ENCODE measurements at places on chromosomes 7 and 10. TPM values are rescaled to one million over a fixed set of nuclear protein-coding genes. Genes with fewer than 3 reads are reported as not detected.
A peak's percentile ranks its signal among the peaks of the same experiment; 100 is the strongest.

DNA sequence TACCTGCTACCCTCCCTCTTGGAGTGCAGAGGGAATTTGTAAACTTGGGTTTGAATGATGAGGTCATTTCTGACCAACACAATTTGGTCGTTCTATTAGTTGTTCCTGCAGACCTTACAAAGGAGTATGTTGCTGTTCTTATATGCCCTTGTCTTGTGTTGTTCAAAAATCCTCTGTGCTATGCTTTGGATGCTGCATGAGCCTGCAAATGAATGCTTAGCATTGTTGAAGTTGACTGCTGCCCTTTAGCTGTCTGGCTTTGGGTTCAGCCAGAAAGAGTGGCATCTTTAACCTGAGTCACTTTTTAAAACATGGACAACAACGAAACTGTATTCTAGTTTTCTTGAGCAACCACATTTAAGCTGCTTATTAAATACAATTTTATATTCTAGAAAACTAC lies 80.3 kb downstream of the SND1 start:
- DNase-seq, result no peak

Gene SVOPL
- not detected for total RNA-seq

GRCh38 chr10:104103956-104104355 lies 18.0 kb upstream of the SFR1 start:
- no peak for DNase-seq

- DNase-seq, result no peak
These were observed 19.8 kb upstream of the BMPER start for GRCh38 chr7:33885290-33886148.

GRCh38 chr10:107415446-107415845 lies 250.9 kb upstream of the SORCS1 start:
- DNase-seq, result no peak

GRCh38 chr7:38308140-38308539 lies 34.7 kb upstream of the TARP start:
- DNase-seq, result no peak

DNA sequence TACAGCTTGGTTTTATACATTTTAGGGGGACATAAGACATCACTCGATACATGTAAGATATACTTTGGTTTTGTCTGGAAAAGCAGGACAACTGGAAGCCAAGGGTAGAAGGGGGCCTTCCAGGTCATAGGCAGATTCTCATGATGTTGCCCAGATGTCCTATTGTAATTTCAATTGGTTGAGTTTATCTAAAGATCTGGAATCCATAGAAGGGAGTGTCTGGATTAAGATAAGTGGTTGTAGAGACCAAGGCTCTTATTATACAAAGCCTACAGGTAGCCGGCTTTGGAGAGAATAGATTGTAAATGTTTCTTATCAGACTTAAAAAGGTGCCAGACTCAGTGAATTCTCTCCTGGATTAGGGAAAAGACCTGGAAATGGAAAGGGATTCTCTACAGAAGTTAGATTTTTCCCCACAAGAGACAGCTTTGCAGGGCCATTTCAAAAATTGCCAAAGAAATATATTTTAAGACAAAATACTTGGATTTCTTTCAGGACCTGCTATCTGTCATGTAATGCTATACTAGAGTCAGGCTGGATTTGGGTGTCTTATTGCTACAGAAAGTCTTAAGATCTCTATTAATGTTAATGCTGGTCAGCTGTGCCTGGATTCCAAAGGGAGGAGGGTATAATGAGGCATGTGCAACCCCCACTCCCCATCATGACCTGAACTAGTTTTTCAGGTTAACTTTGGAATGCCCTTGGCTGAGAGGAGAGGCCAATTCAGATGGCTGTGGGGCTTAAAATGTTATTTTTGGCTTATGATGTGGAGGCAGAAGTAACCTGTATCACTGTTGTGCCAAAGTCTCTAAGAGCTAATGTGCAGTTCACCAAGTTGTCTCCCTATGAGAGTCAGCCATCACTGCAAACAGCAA lies 511.1 kb upstream of the C7orf33 start:
- DNase-seq, result no peak

Gene FAM241B
- total RNA-seq, result 0.39 TPM

DNA sequence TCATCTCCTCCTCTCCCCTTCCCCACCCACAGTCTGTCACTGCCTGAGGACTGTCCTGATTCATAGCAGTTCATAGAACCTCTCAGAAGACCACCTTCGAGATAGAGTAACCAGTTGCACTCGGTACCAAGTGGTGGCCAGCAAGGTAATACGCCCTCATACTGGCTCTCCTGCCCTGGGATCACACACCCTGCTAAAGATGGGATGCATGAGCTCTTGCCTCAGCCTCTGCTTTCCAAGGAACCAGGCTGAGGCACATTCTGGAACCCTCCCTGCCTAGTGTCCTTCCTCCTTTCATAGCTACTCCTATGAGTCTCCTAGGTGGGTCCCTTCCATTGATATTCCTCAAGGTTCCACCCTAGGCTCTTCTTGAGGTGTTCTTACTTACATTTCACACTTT lies 15.5 kb downstream of the CFAP43 start:
- no peak for DNase-seq

Gene LLCFC1
- total RNA-seq, result not detected

GRCh38 chr10:13099666-13100348 lies at the start of gene OPTN:
TSS of gene OPTN (plus strand) at chr10:13100163. CDS start at chr10:13109123, 8,960 bp downstream.
- DNase-seq, result peak; percentile 87

- DNase-seq, result no peak
These were observed 6.0 kb downstream of the GAD2 start for GRCh38 chr10:26222563-26222962.

- DNase-seq, result no peak
These were observed 40.6 kb upstream of the AGBL3 start for GRCh38 chr7:134945691-134946090.

Gene SSC4D
- 0.63 TPM for total RNA-seq

DNA sequence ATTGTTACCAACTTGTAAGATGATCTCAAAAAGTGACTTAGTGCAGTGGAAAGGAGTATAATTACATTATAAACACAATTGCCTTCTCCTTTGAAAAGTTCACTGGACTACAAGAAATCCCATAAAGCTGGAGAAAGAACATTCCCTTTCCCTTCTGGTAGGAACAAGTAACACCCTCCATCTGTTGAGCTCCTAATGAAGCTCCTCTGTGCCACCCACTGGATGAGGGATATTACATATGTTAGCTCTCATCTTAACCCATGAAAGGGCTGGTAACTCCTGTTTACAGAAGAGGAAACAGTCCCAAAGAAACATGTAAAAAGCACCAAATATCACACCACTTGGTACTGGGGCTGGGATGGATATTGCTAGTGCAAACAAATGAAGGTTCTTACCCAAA lies 8.1 kb downstream of the PGAM1 start:
- no peak for DNase-seq

DNA sequence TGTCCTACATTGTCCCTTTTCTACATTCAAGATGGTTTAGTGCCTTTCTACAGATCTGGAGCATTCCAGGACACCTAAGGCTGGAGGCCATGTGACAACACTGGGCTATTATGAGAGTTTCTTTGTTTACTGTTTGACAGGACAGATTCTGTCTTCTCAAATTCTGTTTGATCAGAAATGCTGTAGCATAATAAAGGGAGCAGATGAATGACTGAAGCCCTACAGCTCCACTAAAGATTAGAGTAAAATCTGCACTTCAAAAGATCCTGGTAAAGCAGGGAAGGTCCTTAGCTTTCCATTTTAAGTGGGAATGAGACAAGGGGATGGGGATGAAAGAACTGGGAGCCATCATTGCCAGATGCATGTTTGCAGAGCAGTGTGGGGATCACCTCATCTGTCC lies 38.4 kb downstream of the TMEM229A start:
- no peak for DNase-seq

Gene LRRN3
- 0.13 TPM for total RNA-seq

DNA sequence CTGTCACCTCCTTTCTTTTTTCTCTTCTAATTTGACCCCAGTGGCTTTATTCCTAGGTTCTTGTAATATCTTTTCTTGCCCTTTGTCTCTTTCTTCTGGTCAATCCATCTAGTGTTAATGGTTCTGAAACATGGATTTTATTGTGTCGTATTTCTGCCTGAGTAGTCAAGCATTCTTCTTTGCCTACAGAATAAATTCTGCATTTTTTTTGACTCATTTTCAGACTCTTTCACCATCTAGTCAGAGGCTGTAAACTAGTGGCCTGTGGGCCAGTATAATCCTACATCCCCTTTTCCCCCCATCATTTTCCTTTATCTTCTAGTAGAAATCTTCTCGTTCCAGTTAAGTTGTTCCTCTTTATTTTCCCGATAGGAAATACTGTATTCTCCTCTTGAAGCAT lies 29.4 kb downstream of the LUC7L2 start:
- DNase-seq, result no peak

DNA sequence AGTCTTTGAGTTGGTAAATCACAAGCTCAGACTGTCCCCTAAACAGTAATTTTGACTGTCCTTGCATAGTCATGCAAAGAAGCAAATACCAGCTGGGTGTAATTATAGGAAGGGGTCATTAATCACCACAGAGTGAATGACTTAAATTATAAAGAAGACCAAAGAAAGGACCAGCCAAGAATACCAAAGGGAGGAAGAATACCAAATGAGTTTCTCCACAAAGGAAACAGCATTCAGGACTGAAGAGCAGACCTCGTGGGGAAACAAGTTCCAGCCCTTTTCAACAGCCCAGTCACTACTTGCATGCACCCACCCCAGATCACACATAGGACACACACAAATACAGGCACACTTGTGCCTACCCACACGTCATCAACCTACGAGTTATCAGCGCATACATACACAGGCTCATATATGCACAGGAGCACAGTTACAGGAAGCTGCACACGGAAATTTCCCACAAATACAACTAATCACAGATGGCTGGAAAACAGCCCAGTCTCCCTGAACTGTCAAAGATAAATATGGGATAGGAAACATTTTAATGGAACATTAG lies 77.6 kb downstream of the DENND2A start:
- no peak for DNase-seq

GRCh38 chr10:33295851-33296250 lies 38.6 kb downstream of the NRP1 start:
- no peak for DNase-seq

Gene RPEL1
- 0.13 TPM for total RNA-seq

- no peak for DNase-seq
These were observed 294.7 kb downstream of the PTPRN2 start for GRCh38 chr7:158292948-158293347.

DNA sequence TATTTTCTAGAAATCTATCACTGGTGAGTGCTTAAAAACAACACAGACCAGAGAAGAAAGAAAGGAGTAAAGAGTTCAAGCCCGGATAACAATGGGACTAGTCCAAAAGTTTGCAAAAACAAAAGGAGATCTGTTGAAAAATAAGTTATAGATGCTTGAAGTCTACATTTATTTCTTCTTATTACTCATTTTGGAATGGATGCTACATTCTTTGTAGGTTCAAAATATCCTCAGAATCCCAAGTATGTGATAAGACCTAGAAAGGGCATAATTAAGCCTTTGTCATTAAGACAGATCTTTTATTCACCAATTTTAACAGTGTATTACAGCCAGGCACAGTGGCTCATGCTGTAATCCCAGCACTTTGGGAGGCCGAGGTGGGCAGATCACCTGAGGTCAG lies 42.7 kb upstream of the ITGB8 start:
- DNase-seq, result no peak

Gene PNLIPRP2
- not detected for total RNA-seq

- no peak for DNase-seq
These were observed 46.4 kb upstream of the RSBN1L start for GRCh38 chr7:77649716-77650349.

DNA sequence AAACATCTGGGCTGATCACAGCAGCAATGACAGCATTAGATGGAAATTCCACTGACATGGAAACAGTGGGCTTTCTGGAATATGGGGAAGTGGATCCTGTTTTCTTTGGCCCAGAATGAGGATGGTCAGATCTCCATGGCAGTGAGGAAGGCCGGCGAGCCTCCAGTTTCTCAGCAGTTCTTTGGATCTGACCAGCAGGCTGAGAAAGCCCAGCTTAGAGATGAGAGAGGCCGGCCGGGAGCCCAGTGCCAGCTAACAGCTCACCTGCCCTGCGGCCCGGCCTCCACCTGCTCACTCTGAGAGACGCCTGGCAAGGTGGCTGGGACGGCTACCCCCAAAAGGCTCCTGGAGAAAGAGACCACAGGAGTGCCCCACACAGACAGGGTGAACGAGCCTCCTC lies 24.2 kb downstream of the GPER1 start:
- DNase-seq, result peak; percentile 87

GRCh38 chr10:113047151-113047550 lies 97.1 kb downstream of the TCF7L2 start:
- DNase-seq, result no peak

DNA sequence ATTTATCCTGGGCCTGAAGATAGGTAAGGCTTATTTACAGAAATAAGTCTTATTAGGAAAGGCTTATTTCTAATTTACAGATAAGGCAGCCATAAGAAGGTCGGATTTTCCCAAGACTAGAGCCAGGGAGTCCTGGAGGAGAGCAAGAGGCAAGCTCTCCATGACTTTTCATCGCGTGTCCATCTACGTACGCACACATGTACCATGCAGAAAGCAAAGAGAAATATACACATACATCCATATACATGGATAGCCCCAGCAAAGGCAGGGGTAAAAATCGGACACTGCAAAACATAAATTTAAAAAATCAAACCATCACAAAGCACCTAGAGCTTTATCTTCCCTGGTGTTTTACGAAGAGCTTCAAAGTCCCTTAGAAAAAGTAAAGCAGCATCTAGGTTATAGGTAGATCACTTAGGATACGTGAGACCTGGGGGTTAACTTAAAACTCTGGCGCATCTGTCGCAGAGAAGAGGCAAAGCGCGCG lies 25.8 kb upstream of the ZRANB1 start:
- DNase-seq, result no peak

Gene NUDCD3
- 72.4 TPM for total RNA-seq

- peak; percentile 80 for DNase-seq
These were observed 81.9 kb upstream of the TRIL start for GRCh38 chr7:29039821-29040578.

DNA sequence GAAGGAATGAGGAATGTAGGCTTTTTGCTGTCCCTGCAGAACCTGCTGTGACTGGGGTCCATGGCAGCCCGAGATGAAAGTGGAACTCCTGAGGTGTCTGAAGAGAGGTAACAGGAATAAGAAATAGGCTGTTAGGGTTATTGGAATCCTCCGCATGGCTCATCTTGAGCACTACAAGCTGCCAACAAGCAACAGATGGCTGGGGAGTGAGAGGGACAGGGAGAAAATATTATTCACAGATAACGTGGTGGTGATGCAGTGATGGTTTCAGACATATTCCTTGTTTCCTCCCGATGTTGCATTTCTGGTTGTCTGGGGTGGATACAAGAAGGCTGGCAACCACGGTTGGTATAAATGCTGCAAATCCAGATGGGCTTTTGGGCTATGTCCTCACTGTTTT lies 46.1 kb downstream of the AP3M1 start:
- no peak for DNase-seq

GRCh38 chr7:28889290-28889689 lies 68.8 kb downstream of the TRIL start:
- DNase-seq, result no peak

Gene FRMD4A
- 16.3 TPM for total RNA-seq

- peak; percentile 6 for DNase-seq
These were observed 5.0 kb downstream of the PRKAG2 start for GRCh38 chr7:151871904-151872303.

DNA sequence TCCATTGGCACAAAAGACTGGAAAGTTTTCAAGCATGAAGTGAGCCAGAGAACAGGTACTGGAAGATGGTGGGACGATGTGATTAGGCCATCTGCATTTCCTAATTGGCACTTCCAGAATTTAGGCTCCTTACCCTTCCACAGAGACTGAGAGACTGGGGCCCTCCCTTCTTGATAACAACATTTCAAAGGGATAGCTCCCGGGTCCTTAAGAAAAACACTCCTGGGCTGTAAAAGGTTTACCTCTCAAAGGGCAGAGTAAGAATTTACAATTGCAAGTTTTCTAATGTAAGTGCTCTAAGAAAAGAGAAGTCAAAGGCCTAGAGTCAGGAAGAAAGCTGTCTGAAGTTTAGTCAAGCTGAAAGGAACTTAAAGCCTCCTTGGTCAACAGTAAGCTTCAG lies 559.5 kb upstream of the C7orf33 start:
- DNase-seq, result no peak
